Left renal cortex interstitium (tissue), 4 donors: ENCODE measurements at places on chromosomes 13 and 19.
A peak's percentile ranks its signal among the peaks of the same experiment; 100 is the strongest.

GRCh38 chr13:47134939-47135489, 238.2 kb upstream of the HTR2A start:
- no peak for DNase-seq

- no peak for DNase-seq
These were observed 33.2 kb upstream of the KATNAL1 start for GRCh38 chr13:30340331-30341250.

- no peak for DNase-seq
These were observed 1626.2 kb upstream of the PCDH20 start for GRCh38 chr13:63041640-63042414.

DNA sequence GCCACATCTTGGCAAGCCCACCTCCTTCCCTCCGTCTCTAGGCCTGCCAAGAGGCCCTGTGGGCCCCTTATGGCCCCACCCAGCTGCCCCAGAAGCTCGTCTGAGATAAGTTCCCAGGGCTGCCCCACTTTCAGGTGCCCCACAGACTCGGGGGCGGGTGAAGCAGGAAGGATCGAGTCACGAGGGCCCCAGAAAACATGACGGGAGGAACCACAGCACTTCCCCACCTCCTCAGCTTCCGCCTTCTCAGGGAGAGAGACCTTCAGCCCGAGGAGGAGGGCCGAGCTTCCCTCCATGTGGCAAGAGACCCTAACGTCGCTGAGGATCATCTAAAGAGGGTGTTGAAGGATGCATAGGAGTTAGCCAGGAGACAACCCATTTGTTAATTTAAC, 4.5 kb upstream of the IL12RB1 start:
- no peak for DNase-seq

DNA sequence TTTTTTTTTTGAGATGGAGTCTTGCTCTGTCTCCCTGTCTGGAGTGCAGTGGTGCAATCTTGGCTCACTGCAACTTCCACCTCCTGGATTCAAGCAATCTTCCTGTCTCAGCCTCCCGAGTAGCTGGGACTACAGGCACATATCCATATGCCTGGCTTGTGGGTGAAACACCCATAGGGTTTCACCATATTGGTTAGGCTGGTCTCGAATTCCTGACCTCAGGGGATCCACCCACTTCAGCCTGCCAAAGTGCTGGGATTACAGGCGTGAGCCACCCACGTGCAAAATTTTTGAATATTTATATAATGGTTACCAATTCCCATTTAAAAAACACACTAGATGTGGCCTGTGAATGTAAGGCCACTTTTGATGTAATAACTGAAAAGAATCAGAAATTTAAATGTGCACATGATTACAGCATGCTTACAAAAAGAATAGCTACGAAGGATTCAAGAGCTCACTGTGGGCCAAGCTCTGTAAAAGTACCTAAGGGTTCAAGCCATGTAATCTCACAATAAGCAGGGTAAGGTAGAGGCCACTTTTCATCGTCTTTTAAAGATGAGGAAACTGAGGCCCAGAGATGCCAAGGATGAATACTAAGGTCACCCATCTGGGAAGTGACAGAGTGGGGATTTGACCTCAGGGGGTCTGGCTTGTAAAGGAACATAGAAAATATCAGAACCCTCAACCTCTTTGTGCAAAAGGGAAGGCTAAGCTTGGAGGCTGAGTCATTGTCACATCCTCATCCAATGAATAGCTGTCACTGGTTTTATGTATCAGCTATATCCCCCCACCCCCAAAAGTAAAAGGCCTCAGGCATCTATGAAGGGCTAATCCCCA, 17.8 kb downstream of the TNFSF14 start:
- no peak for DNase-seq

DNA sequence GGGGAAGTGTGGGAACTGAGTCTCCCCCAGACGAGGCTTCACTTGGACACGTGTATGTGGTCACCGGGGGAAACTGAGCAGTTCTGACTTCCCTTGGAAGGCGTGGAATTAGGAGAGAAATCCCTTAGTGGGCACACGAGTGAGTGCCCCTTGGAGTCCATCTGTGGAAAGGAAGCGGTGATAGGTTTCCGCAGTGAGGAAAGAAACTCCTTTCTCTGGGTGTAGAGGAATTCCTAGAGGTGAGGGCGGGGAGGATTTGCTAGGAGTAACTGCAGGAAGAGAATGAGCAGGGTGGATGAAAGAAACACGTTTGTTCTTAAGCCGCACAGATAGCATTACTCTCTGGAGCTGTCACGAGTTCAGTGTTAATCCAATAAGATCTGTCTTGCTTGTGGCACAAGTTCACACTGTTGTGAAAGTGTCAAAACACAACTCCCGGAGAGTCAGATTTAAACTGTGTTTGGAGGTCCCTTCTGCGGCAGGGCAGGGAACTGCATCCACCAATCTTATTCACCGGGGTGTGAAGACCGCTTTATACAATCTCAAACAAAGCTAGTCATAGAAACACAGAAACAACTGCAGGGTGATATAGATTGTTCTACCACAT, 1.2 kb downstream of the KL start:
- no peak for DNase-seq

DNA sequence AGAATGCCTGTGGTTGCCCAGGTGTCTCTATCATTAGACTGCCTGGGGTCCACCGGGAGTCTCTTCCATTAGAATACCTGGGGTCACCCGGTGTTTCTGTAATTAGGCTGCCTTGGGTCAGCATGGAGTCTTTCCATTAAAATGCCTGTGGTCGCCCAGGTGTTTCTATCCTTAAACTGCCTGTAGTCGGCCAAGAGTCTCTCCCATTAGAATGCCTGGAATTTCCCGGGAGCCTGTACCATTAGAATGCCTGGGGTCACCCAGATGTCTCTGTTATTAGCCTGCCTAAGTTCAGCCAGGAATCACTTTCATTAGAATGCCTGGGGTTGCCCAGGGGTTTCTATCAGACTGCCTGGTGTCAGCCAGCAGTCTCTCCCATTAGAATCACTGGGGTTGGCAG, 1492.8 kb downstream of the UQCRFS1 start:
- no peak for DNase-seq

DNA sequence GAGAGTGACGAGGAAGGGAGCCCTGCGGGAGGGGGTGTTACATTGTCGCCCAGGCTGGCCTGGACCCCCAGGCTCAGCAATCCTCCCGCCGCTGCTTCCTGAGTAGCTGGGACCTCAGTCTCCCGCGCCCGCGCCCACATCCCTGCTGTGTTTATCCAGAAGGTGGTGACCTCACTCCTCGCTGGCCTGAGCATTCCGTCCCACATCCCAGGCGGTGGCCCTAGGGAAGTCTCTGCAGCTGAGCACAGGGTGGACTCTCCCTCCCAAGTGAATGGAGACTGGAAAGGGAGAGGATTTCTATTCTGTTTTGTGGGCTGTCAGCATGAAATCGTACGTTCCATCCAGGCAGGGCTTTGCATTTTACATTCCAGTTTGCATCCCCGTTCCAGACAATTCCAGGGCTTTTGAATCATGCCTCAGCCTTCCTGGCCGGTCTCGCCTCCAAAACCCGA, 401 bp upstream of the ZNF765 start:
- no peak for DNase-seq

GRCh38 chr13:94481941-94482340, 2.5 kb upstream of the DCT start:
- no peak for DNase-seq

GRCh38 chr19:16034958-16035560, 41.2 kb upstream of the TPM4 start:
- DNase-seq = no peak

GRCh38 chr13:74770361-74770760, 636.2 kb upstream of the KLF12 start:
- no peak for DNase-seq

DNA sequence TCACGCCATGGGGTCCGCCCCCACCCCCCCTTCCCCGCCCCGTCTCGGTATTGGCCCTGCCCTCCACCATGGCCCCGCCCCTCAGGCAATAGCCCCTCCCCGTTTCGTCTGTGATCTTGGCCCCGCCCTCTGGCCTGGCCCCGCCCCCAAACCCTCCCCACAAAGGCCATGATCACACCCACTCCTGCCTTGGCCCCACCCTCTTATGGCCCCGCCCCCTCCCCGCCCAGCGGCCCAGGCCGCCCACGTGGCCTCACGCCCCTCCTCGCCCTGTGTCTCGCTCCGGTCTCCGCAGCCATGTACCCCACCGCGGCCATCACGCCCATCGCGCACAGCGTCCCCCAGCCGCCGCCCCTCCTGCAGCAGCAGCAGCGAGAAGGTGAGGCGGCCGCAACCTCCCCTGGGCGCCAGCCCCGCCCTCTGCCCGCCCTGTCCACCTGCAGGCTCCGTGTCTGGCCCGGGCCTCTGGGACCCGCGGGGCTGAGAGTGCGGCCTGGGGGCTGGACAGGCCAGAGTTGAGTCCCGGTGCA, 61.3 kb downstream of the CELF5 start:
- DNase-seq = no peak

DNA sequence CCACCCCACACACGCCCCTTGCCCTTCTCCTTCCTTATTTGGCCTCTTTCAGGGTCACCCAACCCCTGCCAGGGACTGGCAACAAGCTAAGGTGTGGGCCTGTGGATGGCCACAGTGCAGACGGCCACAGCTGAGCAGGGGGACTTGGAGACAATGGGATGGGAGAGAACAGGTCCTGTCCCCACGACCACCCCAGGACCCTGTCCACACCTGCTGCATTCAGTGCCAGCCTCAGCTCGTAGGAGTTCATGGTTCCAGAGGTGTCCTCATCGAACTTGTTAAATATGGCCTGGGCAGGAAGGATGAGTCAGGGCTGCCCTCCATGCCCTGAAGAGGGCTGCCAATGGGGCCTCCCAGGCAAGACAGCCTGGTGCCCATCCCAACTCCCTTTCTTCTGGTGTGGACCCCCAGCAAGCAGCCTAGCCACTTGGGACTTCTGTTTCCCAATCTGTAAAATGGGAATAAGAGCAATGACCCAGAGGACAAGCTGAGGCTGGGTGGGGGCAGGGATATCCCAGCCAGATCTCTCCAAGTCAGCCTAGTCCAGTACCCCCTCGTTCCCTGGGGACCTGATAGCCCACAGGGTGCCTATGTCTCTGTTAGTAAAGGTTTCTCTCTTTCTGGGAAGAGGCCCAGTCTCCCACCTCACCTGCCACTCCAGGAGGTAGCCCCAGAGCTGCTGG, 10.6 kb downstream of the CAPN12 start:
- no peak for DNase-seq

DNA sequence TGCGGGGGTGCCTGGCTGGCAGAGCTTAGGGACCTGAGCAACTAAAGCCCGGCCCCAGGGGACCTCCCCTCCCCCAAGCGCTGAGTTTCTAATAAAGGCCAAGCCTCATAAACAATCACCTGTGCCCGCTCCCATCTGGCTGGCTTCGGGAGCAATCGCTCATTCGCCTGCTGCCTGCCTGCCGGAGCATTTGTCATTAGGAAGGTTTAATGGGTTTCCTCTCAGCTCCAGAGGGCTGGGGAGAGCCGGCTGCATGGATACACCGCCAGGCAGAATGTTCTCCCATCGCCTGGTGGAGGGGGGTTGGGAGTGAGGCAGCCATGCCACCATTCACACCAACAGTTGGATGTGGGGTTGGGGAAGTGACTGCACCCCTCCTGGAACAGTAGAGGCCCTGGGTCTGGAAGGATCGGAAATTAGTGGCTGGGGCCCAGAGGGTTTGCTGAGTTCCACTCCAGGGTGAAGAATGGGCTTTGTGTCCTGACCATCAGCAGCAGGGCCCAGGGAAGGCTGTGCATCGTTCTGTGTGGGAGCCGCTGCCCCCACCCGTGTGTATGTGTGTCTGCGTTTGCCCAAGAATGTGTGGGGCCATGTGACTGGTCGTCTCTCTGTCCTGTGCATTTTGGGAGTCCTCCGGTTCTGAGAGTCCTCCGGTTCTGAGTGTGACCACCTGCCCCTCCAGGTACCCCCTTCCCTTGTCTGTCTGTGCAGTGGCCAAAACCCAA, 15.3 kb downstream of the PIN1 start:
- peak; percentile 61 for DNase-seq

- DNase-seq = no peak
These were observed 18.2 kb upstream of the DCUN1D2 start for GRCh38 chr13:113508521-113509254.

DNA sequence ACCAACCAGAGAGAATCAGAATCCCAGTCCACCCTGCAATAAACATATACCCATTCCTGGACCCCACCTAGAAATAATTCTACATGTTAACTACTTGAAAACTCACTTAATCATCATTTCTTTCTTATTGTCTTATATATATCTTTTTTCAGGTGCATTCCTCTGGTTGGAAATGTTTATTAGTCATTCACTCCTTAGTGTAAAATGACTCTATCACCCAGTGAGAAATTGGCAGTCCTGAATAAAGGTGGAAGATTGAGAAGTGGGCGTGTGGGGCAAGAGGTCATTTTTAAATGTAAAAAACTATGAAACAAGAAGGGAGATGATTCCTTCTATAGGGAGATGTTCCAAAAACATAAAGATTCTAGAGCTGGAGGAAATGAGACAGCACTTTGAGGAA, 101.2 kb upstream of the MBNL2 start:
- no peak for DNase-seq

DNA sequence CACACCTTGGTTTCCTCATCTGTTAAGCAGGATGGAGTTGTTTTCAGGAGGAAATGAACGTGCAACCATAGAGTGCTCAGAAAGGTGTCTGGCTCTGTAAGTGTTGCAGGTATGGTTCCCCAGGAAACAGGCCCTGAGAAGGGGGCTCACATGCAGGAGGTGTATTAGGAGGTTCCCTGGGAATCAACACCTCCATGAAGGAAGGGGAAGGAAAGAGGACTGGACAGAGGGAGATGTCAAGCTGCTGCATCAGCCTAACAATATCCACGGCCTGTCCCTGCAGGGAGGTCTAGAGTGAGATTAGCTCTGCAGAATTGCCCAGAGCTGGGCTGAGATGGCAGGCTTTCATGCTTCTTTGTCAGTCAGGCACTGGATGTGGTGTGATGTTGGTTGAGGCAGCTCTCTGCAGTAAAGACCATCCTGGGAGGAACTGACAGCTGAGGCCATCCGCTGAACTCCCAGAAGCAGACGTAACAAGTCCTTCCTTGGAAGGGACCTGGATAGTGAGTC, 373.3 kb downstream of the ZNF536 start:
- no peak for DNase-seq

DNA sequence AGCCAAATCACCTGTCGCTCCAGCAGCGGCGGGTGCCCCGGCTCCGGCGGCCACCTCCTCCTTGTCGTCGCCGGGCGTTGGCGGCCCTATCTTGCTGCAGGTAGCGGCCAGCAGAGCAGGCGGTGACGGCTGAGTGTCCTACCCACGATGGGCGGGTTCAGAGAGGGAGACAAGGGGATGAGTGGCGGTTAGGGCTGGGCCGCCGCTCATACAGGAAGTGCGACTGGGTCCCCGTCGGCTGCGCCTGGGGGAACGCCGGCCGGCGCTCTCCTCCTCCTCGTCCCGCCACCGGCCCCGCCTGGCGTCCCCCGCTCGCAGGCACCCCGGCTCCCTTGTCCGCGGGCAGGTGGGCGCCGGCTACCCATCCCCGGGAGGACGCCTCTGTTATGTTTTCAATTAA, 1692.0 kb downstream of the SLITRK5 start:
- DNase-seq = no peak

DNA sequence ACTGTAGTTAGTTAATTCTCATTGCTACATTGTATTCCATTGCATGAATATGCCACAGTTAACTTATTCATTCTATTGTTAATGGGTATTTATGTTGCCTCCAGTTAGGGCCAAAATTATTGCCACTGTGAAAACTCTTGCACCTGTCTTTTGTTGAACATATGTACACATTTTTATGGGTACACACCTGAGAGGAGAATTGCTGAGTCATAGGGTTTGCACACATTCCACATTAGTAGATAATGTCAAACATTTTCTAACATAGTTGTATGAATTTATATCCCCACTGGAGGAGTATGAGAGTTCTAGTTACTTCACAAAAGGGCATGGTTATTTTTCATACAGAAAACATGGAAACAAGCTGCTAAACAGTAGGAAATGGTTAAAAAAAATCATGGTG, 338.4 kb downstream of the FOXO1 start:
- DNase-seq = no peak

GRCh38 chr13:44148159-44148914, 225.3 kb upstream of the SERP2 start:
- no peak for DNase-seq
